GM03348 (cell line): ENCODE measurements at places on chromosomes 2 and 18.
A peak's percentile ranks its signal among the peaks of the same experiment; 100 is the strongest.

- peak; percentile 94 for DNase-seq
Observed at GRCh38 chr18:12287684-12288402, 20.2 kb upstream of the TUBB6 start.

- peak; percentile 38 for DNase-seq
Observed at GRCh38 chr2:136378712-136379595, 261.0 kb upstream of the CXCR4 start.

GRCh38 chr2:17757321-17757720 lies 3.4 kb downstream of the GEN1 start:
- peak; percentile 64 for DNase-seq

GRCh38 chr18:1252936-1253335 lies 348.3 kb downstream of the ADCYAP1 start:
- no peak for DNase-seq

GRCh38 chr2:33145459-33145858 lies 198.7 kb downstream of the LTBP1 start:
- peak; percentile 39 for DNase-seq

DNA sequence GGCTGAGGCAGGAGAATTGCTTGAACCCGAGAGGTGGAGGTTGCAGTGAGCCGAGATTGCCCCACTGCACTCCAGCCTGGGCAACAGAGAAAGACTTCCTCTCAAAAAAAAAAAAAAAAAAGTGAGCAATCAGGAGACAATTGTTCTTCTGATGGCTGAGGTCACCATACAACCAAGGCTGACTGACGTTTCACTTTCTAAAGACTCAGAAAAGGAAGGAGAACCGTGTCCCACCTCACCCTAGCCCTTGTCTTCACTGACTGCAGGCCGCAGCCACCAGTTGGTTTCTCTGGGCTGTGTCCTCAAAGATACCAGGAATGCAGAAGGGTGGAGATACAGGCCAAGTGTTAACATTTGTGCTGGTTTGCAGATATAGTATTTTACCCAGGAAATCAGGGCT lies 7.7 kb upstream of the SLC35F6 start:
- DNase-seq, result no peak
